Kidney glomerular epithelial cell (primary cell): ENCODE measurements at places on chromosomes 12 and 14.
A peak's percentile ranks its signal among the peaks of the same experiment; 100 is the strongest.

DNA sequence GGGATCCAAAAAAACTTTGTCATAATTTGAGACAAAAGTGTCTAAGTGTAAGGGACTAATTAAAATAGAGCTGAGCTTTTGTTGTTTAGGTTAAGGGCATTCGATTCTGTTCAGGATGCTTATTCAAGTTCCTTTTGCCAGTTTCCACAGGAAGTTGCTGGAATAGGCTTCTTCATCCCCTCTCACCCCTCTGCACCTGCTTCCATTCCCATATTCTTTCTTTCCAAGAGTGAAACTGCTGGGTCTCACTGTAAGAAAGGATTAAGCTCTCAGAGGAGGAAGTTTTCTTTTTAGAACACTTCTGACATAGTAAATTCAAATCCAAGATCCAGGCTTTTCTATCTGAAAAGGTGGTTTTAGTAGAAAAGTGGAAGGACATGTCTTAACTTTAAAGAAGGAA lies 61.4 kb downstream of the POLR3B start:
- DNase-seq, result no peak

GRCh38 chr12:88202500-88202899 lies 60.4 kb downstream of the TMTC3 start:
- no peak for DNase-seq

- DNase-seq, result no peak
Observed at GRCh38 chr12:118900993-118901392, 80.3 kb upstream of the SRRM4 start.

- DNase-seq, result no peak
Observed at GRCh38 chr12:111057701-111058425, 137.5 kb upstream of the MYL2 start.

DNA sequence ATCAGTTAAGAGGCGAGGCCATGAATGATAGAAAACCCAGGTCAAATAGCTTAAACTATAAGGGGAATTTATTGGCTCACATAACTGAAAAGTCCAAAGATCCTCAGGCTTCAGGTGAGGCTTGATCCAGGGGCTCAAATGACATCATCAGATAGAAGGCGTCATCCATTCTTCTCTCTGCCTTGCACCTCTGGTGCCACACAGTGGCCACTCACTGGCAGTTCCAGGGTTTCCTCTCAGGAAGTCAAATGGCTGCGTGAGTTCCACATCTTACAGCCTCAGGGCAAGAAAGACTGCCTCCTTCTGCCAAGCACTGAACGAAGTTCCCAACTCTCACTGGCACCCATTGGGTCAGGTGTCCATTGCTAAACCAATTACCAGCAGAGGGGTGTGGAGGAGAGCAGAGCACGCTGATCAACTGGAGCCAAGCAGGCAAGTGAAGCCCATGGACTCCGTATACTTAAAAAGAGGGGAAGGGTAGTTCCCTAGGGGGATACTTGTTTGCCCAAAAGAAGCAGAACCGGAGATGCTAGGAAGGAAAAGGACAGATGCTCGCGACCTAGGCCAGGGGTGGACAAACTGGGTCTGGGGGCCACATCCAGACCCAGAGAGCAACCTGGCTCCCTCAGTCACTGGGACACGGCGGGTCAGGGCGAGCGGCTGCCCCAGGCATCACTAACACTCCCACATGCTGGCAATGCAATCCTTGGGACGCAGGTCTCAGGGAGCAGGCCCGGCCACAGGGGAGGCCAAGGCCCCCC lies 69.3 kb downstream of the SERPINA3 start:
- DNase-seq, result peak; percentile 33

- DNase-seq, result no peak
Observed at GRCh38 chr14:50410921-50411320, 14.2 kb upstream of the CDKL1 start.

GRCh38 chr12:96948782-96949181 lies 41.7 kb downstream of the NEDD1 start:
- no peak for DNase-seq
